ENCODE measurements at places on chromosomes 7 and 10.

GRCh38 chr7:67614843-67615242 lies 618.2 kb downstream of the TYW1 start:
- no peaks in the 10 kb centered on the region for H3K4me1 ChIP-seq
- no peaks in the 10 kb centered on the region for H3K36me3 ChIP-seq
- no peak overlapping the region for H3K4me3 ChIP-seq
- no peak for DNase-seq
- no peak overlapping the region for H3K27ac ChIP-seq

DNA sequence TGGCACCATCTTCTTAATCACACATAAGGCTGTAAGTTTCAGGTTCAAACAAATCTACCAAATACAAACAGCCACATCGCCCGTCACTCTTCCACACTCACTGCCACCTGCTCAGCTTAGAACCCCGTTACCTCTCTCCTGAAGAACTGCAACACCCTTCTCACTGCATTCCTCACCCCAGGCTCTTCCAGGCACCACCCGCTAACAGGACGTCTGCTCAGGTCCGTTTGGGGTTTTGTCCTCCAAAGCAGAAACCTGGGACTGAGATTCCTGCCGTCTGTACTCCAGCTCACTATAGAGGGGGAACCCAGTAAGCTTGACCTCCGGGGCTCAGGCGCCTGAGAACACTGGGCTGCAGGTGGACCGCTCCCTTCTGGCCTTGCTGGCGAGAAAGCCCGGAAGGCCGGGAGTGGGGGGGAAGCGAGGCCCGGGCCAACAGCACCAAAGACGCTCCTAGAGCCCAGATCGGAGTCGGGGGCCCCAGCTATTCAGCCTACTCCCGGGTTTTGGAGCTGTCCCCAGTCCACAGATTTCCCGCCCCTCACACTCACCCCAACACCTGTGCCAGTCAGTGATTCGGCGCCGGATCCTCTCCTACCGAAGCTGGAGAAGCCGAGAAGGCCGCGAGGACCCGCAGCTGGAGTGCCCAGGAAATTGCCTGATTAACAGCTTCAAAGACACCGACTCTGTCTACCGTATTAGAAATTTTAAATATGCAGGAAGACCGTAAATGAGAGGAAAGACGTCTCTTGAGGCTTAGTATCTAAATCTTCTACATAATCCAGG lies at the start of gene AP3M1:
TSS of gene AP3M1 (minus strand) at position 625 of the 786 bp plus-strand sequence. CDS start 12,449 bp downstream, outside the sequence.
- DNase-seq = peak; percentile 26
- H3K4me1 ChIP-seq = peaks cover 32% of the 10 kb centered on the region
- H3K36me3 ChIP-seq = peaks cover 5% of the 10 kb centered on the region
- no peaks in the 10 kb centered on the region for H3K27me3 ChIP-seq
- H3K27ac ChIP-seq = peak within 1 kb of the TSS; percentile 77
- H3K4me3 ChIP-seq = peak within 1 kb of the TSS; percentile 86

GRCh38 chr10:91800756-91801155 lies 2.5 kb downstream of the TNKS2 start:
- DNase-seq = no peak
- H3K27ac ChIP-seq = no peak overlapping the region
- H3K4me3 ChIP-seq = no peak overlapping the region
- peaks cover 46% of the 10 kb centered on the region for H3K36me3 ChIP-seq
- H3K27me3 ChIP-seq = no peaks in the 10 kb centered on the region
- peaks cover 28% of the 10 kb centered on the region for H3K4me1 ChIP-seq

DNA sequence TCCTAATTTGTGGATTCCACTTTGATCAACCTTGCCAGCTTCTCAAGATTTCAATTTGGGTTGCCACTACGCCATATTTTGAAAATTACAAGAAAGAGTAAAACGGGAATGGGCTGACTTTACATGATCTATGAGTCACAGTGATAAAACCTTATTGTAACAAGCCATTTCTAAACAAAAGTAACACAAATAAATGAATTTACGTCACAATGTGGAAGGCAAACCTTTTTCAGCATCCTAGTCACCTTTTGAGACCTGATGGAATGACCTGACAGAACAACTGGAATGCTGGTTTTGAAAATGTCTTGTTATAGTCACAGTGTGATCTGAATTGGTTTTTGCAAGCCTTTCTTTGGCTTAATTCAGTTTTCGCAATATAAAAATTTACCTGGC lies 85.9 kb downstream of the CDK6 start:
- no peak overlapping the region for H3K4me3 ChIP-seq
- peaks cover 12% of the 10 kb centered on the region for H3K4me1 ChIP-seq
- DNase-seq = no peak
- no peaks in the 10 kb centered on the region for H3K36me3 ChIP-seq
- no peak overlapping the region for H3K27ac ChIP-seq

DNA sequence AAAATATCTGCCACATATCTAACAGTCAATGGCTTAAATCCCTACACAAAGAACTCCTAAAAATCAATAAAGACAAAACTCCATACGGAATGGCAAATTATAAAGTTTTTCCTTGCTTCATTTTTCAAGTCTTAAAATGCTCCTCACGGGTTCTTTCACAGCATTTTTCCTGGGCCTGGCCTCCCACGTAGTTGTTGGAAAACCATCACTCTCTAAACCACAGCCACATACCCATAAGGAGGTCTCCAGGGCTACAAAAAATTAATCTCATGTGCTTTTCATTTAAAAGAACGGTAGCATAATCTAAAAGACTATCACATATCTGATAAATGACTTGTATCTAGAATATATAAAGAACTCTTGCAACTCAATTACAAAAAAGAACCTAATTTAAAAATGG lies 2.9 kb downstream of the COA1 start:
- DNase-seq = no peak
- H3K4me3 ChIP-seq = no peak overlapping the region
- H3K4me1 ChIP-seq = peaks cover 11% of the 10 kb centered on the region
- no peak overlapping the region for H3K27ac ChIP-seq
- no peaks in the 10 kb centered on the region for H3K36me3 ChIP-seq
- no peaks in the 10 kb centered on the region for H3K27me3 ChIP-seq

Data from CD14-positive monocyte (primary cell).